ENCODE measurements at places on chromosomes 3 and 15.

DNA sequence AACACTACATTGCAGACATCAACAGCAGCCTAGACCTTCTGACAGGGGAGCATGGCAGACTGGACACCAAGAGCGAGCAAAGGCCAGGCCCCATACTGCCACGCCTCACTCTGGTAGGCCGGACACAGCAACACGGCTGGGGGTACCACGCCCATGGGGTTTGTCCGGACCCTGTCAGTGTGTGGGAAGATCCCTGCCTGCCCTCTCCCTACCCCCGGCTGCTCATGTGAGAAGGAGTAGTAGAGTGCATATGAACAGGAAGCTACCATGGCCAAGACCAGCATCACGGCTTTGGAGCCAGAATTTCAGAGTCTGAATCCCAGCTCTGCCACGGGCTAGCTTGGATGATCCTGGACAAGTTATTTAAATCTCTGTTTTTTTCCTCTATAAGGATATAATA, 27.9 kb downstream of the ALDH1L1 start:
- DNase-seq, result no peak

GRCh38 chr15:101275018-101275417, 2.3 kb downstream of the SELENOS start:
- no peak for DNase-seq

DNA sequence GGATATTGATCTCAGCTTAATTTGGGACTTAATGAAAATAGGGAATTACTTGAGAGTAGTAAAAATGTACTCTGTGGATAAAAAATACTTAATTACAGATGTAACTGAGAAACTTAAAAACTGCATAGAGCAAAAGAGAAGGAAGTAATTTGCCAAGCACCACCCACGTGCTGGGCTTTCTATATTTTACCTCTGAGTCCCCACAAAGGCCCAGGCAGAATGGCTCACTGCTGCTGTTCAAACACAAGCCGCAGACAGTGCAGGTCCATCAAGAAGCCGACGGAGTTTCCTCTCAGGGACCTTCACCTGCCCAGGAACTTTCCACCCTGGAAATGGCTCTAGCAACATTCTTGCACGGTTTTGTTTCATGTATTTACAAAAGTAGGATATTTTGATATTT, 77.2 kb upstream of the TRPM1 start:
- DNase-seq, result no peak

DNA sequence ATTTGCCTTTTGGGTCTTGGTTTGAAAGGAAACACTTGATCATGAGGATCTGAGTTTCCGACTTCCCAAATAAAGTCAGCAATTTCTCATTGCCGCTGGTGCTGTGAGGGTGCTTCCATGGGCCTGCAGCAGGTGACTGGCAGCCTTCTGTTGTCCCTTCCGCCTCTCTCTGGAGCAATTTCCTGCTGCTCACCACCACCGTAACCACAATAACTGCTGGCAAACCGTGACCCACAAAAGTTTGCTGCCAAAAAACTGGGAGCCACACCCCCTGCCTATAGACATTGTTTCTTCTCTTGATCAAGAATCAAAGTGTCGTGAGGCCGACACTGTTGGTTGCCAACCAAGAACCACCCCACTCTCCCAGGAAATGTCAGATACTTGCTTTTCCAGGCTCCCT, 164.0 kb downstream of the NR2F2 start:
- DNase-seq, result no peak

DNA sequence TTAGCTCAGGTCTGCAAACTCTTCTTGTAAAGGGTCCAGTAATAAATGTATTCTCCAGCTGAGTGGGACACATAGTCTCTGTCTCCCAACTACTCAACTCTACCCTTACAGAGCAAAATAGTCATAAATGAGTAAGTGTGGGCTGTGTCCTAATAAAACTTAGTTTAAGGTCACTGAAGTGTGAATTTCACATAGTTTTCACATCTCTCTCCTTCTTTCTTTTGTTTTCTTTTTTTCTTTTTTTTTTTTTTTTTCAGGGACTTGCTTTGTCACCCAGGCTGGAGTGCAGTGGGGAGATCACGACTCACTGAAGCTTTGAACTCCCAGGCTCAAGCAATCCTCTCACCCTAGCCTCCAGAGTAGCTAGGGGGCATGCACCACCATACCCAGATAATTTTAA, 1.9 kb upstream of the ACTL6A start:
- no peak for DNase-seq

All from NT2/D1 (cell line).